ENCODE measurements at places on chromosomes 16 and 17. TPM values are rescaled to one million over a fixed set of nuclear protein-coding genes. Genes with fewer than 3 reads are reported as not detected.

DNA sequence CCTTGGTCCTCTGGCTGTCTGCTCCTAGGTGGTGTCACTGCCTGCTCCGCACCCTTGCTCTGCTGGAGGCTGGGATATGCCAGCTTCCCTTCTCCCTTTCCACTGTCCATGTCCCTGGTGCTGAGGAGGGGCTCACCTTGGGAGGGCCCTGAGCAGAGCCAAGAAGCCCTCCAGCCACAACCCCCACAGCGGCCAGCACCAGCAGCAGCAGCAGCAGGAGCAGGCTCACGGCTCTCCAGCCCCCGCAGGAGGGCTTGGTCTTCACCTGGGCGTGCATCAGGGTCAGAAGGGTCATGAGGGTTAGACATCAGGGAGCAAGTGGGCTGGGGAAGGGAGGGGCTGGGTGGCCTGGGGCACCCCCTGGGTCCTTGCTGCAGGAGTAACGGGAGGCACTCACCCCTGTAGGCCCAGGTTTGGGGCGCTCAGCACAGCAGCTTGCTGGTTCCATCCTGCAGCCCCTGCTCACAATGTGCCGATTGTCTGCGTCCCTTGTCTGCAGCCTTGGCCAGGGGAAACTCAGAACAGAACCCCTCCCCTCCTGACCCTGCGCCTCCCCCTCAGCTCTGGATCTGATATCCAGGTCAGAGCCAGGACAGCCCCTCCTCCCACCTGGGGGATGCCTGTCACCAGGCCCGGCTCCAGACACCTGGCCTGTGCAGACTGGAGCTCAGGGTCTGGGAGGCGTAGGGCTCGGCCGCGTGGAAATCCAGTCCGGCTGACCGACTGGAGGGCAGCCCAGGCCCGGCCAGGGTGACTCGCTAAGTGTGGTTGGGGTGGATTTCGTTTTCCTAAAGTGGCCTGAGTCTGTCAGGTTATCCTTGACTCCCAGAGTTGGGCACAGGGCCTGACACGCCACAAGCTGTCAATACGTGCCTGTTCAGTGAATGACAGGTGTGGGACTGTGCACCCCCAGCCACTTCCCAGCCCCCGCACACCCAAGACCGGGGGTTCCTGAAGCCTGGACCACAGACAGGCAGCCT is at the start of gene BRICD5:
Gene BRICD5, minus strand, starts transcription at position 478 of the 980 bp plus-strand sequence. Its CDS starts 30 bp downstream, at position 448.
- DNase-seq, result no peak

DNA sequence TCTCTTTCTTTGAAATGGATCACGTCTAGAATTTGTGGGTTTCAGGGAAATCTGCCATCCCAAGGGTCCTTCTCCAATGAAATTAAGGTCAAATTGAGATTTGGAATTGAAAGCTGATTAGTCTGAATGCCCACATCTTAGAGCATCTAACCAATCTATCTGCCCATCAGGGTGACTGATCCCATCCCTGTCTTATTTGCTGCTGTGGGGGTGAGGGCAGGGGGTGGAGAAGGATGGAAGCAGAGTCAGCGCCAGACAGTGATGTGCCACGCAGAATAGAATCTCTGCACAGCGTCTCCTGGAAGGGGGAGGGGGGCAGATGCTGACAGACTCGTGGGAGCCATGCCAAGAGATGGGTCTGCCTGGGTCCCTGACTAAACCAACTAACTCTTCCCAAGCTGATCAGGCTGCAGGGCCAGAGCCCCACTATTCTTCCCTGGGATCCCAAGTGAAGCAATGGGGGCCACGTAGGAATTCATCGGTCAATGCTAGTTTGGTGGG is 32.1 kb downstream of the CDK5RAP3 start:
- DNase-seq, result no peak

- no peak for DNase-seq
Measured at GRCh38 chr17:41625602-41626001, 1.2 kb upstream of the KRT17 start.

DNA sequence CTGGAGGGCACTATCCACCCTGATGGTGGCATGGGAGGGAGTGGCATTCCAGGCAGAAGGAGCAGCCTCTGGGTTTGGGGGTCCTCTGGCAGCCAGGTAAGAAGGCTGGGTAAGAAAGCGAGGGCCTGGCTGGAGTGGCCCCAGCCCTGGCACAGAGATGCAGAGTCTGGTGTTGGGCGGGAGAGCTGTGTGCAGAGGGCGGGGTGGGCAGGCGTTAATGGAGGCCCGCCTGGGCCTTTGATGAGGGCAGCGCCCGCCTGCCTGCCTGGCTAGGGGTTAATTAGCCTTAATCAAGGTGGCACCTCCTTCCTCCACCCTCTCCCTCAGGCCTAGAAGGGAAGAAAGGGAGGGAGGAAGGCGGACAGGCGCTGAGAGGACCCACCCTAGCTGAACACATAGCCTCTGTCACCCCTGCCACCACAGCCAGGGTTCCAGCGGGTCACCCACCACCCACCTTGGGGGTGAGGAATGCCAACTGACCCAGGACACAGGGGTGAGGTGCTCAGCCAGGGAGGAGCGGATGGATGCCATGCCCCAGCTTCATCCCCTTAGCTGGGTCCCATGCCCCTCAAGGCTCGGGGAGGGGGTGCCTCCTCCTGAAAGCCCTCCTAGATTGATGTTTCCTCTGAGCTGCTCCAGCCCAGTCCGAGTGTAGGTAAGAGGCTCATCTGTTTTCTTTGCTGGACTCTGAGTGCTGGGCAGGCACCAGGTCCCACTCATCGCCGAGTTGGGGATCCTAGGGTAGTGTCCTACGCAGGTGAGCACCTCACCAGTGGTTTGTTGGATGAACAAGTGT is 13.4 kb upstream of the FAM83G start:
- peak; percentile 43 for DNase-seq

GRCh38 chr16:85380905-85381737 is 232.0 kb upstream of the GSE1 start:
- no peak for DNase-seq

DNA sequence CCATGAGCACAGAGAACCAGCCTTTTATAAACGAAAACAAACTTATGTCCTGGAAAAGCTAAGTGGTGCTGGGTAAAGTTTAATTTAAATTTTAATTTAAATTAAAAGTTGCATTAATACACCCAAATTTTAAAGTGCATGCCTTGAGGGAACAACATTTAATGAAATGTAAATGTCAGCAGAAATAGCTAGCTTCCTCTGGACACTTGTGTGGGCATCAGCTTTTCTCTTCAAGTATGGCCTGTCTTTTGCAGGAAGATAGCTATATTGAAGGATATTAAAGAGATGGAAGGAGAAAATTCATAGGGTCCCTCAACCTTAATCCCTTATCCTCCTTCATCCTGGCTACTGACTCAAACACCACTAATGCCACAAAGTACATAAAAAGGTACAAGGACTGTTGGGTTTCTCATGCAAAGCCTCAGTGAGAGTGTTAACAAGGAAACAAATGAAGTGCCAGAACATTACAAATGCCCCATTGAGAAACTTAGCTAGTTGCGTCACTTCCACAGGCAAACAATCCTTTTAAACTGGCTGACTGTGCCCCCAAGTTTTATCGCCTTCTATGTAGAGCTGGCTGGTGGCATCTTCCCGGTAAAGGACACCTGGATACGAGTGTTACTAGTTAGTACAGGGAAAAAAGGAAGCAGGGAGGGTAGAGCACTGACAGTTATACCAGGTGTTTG is 14.1 kb downstream of the PHF12 start:
- DNase-seq, result no peak

DNA sequence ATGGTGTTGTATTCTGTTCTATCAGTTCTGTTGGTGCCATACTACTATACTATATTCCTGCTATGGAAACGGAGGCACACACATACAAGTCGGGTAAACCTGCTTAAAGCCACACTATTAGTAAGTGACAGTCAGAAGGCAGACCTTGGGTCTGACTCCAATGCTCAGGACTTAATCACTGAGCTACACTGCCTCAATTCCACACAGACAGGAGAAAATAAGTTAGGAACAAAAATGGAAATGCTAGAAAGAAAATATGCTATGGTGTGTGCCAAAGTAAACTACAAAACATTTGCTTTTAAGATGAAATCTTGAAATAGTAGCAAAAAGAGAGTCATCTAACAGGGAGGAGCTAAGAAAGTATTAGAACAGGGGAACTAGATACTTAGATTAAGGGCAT is 48.1 kb downstream of the MYO1D start:
- no peak for DNase-seq

GRCh38 chr17:46777943-46778915 is 40.3 kb downstream of the WNT3 start:
- no peak for DNase-seq

DNA sequence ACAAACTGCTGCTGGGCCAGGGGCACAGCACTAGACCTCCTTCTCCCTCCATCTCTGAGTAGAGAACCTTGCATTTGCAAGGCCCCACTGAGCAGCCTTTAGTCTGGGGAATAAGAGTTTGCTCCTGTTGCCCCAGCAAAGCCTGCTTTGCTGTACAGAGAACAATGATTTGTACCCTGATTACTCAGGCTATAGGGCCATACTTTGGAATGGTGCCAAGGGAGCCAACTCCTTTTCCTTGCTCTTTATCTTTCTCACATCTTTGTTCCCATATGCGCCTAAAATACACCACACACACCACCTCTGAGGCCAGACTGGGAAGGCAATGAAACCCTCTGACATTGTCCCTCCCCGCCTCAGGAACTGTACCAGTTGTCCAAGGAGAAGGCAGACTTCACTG is 21.2 kb downstream of the LIG3 start:
- DNase-seq, result no peak

SNAI3 gene
- total RNA-seq, result 2.9 TPM

CA5A gene
- not detected for total RNA-seq

- no peak for DNase-seq
Measured at GRCh38 chr16:23290189-23291062, 11.7 kb upstream of the SCNN1B start.

GRCh38 chr17:44067545-44067940 is 1.1 kb upstream of the LSM12 start:
- DNase-seq, result no peak

- DNase-seq, result no peak
Measured at GRCh38 chr16:31862761-31863160, 10.8 kb upstream of the ZNF267 start.

GRCh38 chr17:16935241-16935663 is 36.7 kb downstream of the TNFRSF13B start:
- no peak for DNase-seq

DNA sequence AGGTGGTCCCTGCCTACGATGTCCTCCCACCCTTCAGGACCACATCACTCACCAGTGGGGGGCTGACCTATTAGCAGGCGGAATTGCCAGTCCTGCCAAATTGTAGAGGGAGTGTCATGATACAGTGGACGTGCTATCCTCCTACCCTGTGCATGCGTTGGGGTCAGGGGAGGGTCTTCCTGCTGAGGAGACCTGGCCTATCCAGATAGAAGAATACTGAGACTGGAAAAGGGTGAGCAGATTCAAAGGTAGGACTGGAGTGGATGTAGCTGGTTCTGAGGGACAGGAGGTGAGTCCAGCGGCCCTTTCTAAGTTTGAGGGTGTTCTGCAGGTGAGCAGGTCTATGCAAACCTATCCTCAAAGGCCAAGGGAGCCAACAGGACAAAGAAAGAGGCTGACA is 8.0 kb downstream of the PRSS41 start:
- DNase-seq, result no peak

TP53TG3B gene
- not detected for total RNA-seq

TMEM235 gene
- total RNA-seq, result not detected

DNA sequence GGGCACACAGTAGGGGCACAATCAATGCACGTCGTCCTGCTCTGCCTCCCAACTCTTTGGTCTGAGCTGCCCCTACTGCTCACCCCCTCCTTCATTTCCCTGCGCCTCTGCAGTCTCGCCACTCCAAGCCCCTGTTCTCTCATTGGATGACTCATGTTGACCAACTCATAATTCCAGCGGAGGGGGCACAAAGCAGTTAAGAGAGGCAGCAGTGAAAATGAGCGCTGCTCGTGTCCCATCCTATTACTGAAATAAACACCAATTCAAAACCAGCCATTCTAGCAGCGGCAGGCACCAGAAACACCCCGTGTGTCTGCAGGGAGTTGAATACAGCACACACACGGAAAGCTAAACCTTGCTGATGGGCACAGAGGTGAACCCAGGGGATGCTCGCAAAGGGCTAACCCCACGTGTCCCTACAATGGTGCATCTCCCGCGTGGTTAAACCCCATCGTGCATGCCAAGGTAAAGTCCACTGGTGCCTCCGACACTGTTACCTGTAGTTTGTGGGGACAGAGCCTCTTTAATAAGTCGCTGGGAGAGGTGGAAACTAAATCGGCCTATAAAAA is 310.4 kb downstream of the XYLT1 start:
- no peak for DNase-seq

DNA sequence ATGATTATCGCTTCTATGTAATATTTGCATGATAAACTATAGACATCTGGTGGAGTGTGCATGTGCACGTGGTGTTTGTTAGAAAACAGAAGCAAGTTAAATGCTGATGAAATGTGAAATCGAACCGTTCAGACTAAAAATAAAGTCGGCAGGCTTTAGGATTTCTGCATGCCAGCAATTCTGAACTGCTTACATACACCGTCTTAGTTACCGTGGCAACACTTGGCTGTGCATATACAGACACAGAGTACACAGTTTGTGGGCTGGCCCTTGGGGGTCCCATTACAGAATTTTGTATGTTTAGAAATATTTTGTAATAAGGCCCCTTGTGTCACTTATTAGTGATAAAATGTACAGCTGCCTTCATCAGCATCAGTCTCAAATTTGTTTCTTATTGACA is 605.5 kb downstream of the RBFOX1 start:
- no peak for DNase-seq

GRCh38 chr17:2990396-2990795 is 73.0 kb downstream of the OR1D5 start:
- no peak for DNase-seq

DNA sequence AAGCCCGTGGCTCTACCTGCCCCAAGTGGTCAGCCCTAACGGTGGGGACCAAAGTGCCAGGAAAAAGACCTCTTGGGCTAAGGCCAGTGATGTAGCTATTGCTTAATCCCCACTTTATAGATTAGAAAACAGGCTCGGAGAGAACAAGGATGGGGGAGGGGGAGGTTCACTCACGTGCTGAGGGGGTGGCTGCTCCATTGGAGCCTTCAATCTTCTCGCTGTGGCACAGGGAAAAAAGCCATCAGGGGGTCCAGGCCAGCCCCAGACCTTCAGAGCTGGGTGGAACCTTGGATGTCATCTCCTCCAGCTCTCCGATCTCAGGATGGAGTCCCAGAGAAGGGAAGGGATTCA is 45.9 kb downstream of the SRCIN1 start:
- DNase-seq, result no peak

DNA sequence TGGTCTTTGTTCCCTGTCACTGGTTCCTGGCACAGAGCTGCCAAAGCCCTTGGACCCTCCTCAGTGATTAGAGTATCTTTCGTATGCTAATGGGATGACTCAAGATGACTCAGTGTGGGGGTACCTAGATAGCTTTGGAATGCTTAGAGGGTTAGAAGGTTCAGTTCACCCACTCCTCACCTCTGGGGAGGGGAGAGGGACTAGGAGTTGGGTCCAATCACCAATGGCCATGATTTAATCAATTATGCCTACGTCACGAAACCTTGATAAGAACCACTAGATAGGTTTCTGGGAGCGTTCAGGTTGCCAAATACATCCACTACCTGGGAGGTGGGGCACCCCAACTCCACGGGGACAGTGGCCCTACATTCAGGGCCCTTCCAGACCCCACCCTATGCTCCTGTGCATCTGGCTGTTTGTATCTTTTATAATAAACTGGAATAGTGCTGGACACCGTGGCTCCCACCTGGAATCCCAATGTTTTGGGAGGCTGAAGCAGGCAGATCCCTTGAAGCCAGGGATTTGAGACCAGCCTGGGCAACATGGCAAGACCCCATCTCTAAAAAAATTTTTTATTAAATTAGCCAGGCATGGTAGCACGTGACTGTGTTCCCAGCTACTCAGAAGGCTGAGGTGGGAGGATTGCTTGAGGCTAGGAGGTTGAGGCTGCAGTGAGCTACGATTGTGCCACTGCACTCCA is 29.2 kb upstream of the LITAF start:
- DNase-seq, result no peak
